ENCODE measurements at places on chromosomes 13 and 19. TPM values are rescaled to one million over a fixed set of nuclear protein-coding genes. Genes with fewer than 3 reads are reported as not detected.

ZNF442 gene
- 2.8 TPM for total RNA-seq

FOSB gene
- total RNA-seq, result 23.4 TPM

RAB20 gene
- 1.3 TPM for total RNA-seq

MIA gene
- total RNA-seq, result not detected

Measured in lung microvascular endothelial cell (primary cell).